ENCODE measurements at places on chromosomes 16 and 17. TPM values are rescaled to one million over a fixed set of nuclear protein-coding genes. Genes with fewer than 3 reads are reported as not detected.

The DNAH9 gene
- not detected for total RNA-seq

The RAC3 gene
- total RNA-seq = 3.7 TPM

The MAZ gene
- total RNA-seq = 305 TPM

The TEX14 gene
- total RNA-seq = 0.75 TPM

The MIEN1 gene
- 33.6 TPM for total RNA-seq

The SLC5A10 gene
- not detected for total RNA-seq

The MPP2 gene
- total RNA-seq = 2.3 TPM

The TMC6 gene
- total RNA-seq = 616 TPM

The SP6 gene
- total RNA-seq = 0.10 TPM

DNA sequence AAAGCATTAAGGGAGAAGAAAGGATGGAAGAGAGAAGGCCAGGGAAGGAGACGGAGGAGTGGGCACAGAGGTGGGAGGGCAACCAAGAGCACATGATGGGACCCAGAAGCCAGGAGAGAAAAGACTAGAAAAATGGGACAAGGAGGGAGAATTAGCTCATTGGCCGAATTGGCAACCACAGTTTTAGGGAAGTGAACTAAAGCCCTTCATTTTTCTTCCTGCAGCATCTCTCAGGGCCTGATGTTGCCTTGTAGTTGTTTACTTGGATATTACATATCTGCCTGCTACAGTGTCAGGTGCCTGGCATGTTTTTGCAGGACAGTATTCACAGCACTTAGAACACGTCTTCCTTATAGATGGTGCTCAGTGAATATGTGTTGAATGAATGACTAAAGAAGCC, 19.0 kb downstream of the EMP2 start:
- no peak for DNase-seq

- DNase-seq = no peak
Measured at GRCh38 chr16:67760956-67761230, 41.8 kb upstream of the GFOD2 start.

DNA sequence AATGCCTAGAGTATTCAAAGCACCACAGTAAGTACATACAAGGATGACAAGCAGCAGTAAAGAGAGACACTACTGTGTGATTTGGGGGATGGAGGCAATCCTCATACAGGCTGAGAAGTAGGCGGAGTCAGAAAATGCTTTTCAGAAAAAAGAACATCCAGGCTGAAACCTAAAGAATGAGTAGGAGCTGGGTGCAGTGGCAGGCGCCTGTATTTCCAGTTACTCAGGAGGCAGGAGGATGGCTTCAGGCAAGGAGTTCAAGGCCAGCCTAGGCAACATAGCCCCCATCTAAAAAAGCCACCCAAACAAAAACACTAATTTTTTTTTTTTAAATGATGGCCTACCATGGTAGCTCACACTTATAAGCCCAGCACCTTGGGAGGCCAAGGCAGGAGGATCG, 10.3 kb downstream of the KANSL1 start:
- no peak for DNase-seq

- DNase-seq = no peak
Measured at GRCh38 chr17:54793271-54793670, 107.4 kb upstream of the TOM1L1 start.

DNA sequence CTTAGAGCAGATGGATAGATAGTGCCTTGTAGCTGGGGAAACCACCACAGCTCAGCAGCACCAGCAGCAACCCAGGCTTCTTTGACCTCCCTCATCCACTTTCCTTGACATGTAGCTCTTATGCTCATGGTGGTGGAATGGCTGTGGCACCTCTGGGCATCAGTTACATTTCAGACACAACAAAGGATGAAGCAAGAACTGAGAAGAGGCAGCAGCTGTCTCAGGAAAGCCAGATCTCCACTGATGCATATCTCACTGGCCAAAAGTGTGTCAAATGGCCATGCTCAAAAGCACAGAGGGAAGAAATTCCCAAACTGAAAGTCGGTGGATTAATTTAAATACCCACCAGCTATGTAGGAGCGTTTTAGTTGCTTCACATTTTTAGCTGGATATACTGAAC, 671.4 kb upstream of the SALL1 start:
- DNase-seq = no peak

DNA sequence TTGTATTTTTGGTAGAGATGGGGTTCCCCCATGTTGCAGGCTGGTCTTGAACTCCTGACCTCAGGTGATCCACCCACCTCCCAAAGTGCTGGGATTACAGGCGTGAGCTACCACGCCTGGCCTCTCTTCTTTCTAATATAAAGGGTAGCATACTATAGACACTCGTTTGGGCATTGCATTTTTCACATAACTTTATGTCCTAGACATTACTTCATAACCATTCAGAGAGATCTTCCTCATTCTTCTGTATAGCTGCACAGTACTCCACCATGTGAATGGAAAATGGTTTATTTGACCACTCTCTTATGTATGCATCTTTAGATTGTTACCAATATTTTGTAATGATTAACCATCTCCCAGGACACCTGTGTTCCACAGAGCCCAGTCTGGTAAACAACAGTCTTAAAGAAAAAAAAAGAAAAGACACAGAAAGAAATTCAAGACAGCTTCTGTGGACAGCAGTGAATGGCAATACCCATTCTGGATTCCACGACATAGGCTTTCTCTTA, 42.1 kb downstream of the TK2 start:
- DNase-seq = no peak

GRCh38 chr17:49993423-49994060, 1.5 kb downstream of the DLX3 start:
- DNase-seq = no peak

DNA sequence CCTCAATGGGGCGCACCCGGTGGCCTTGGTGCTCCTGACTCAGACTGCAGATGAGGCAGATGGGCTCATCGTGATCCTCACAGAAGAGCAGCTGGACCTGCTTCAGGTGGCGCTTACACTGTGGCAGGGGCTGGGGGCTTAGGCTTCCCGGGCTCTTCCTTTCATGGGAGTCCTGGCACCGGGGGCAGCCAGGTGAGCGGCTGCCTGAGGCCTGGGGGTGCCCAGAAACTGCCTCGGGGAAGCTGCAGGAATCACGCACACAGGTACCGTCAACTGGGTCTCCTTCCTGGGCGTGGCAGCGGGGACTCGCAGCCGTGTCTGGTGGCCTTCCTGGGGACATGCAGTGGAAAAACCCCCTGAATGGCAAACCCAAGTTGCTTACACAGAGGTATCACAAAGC, 7.0 kb downstream of the MEFV start:
- DNase-seq = no peak

DNA sequence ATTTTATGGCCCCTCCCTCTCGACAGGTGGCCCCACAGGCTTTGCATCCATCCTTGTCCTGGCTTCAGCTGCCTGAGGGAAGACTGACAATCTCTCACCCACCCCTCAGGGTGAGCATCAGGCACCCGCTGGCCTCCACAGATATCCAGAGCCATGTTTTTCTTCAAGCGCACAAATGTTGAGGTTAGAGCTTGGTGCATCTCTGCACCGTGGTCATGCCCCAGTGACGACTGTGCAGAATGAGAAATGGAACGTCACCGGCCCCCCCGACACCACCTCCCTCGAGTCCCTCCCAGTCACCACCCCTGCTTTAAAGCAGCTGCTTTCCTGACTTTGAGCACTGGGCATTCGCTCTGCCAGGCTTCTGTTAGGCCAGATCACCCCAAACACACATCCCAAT, 19.8 kb upstream of the TIMP2 start:
- DNase-seq = no peak

- peak; percentile 51 for DNase-seq
Measured at GRCh38 chr17:81481073-81481799, 31.4 kb downstream of the ACTG1 start.

GRCh38 chr17:40349895-40350688, 14.4 kb downstream of the GJD3 start:
- DNase-seq = no peak

DNA sequence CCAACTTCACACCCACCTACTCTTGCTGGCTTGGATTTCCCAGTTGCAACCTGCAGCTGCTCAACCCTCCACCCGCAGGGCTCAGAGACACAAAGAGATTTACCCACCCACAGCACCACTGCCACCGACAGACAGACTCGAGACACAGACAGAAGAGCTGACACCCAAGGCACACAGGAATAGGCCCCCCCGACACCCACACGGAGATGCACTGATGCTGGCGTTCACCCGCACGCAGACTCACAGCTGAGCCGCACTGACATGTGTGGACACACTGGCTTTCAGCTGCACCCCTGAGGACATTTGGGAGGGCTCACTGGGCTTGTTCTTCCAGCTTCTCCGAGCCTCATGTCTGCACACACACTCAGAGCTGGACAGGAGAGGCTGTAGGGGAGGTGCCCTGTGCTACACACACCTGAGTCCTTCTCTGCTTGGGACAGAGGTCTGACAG, 8.2 kb downstream of the STX1B start:
- DNase-seq = no peak

- no peak for DNase-seq
Measured at GRCh38 chr17:15451680-15452079, 15.7 kb downstream of the CDRT4 start.

- no peak for DNase-seq
Measured at GRCh38 chr16:26905336-26905735, 161.4 kb upstream of the C16orf82 start.

GRCh38 chr17:43753493-43754129, 5.0 kb downstream of the SOST start:
- no peak for DNase-seq

- DNase-seq = no peak
Measured at GRCh38 chr16:47363761-47364160, 97.1 kb downstream of the ITFG1 start.

- no peak for DNase-seq
Measured at GRCh38 chr16:23217646-23218045, 35.1 kb downstream of the SCNN1G start.

- no peak for DNase-seq
Measured at GRCh38 chr16:62967163-62967562, 930.9 kb upstream of the CDH8 start.

GRCh38 chr16:56282451-56282850, 91.2 kb downstream of the GNAO1 start:
- no peak for DNase-seq

GRCh38 chr17:79633154-79633553, 22.3 kb upstream of the RBFOX3 start:
- no peak for DNase-seq

GRCh38 chr17:7889166-7889955, 772 bp downstream of the CHD3 start:
- DNase-seq = no peak

- DNase-seq = no peak
Measured at GRCh38 chr16:66728804-66729203, 22.6 kb downstream of the DYNC1LI2 start.

GRCh38 chr17:20236578-20237227, 227.5 kb downstream of the SPECC1 start:
- no peak for DNase-seq

DNA sequence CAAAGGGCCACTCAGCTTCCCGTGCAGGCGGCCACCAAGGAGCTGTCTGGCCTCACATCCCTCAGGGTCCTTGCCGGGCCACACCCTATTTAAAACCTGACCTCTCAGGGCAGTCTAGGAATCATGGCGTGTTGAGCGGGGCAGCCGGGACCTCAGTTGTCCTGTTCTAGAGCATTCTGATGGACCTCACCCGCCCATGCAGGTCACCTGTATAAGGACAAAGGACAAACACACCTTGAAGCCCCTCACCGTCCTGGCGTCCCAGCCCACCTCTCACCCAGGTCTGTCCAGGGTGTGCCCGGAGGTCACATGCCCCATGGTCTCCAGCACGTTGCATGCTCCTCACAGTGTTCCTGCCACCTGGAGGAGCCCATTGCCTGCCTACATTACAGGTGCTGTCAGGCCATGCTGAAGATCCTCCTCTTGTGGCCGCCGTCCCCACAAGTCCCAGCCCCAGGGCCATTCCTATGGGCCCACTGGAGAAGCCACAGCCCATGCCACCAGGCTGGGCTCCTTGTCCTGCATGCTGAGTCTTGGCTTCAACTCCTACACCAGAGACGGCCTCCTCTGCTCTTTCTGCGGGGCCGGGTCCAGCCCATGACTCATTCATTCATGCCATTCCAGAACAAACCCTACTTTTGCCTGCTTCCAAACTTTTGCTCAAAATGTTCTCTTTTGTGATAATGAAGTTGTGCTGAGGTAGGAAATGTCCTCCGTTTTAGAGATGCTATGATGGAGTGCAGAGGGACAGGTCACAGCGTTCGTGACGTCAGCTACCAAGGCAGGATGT, 46.3 kb downstream of the PEMT start:
- no peak for DNase-seq

GRCh38 chr17:81043725-81044427, 8.9 kb downstream of the BAIAP2 start:
- DNase-seq = no peak

GRCh38 chr16:74585846-74586443, 21.0 kb downstream of the GLG1 start:
- DNase-seq = no peak

DNA sequence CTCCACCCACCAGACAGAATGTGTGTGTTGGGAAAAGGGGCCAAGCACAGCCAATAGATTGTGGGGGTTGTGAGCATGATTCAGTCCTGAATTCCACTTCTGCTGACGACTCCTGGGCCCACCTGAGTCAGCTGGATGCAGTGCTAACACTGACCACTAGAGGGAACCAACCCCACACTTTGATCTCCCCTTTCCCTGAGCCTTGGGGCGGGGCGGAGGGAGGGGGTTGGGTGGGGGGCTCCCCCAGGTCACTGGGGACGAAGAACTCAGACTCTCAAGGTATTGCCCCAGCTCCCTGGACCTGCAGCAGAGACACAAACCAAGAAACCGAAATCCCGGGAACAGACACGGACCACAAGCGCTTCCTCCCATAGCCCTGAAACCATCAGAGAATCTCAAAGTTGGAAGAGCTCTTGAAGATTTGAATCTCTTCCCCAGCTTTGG, 621 bp upstream of the CSHL1 start:
- peak; percentile 52 for DNase-seq
